Fibroblast of pulmonary artery (primary cell): ENCODE measurements at places on chromosomes 1 and 21.
A peak's percentile ranks its signal among the peaks of the same experiment; 100 is the strongest.

DNA sequence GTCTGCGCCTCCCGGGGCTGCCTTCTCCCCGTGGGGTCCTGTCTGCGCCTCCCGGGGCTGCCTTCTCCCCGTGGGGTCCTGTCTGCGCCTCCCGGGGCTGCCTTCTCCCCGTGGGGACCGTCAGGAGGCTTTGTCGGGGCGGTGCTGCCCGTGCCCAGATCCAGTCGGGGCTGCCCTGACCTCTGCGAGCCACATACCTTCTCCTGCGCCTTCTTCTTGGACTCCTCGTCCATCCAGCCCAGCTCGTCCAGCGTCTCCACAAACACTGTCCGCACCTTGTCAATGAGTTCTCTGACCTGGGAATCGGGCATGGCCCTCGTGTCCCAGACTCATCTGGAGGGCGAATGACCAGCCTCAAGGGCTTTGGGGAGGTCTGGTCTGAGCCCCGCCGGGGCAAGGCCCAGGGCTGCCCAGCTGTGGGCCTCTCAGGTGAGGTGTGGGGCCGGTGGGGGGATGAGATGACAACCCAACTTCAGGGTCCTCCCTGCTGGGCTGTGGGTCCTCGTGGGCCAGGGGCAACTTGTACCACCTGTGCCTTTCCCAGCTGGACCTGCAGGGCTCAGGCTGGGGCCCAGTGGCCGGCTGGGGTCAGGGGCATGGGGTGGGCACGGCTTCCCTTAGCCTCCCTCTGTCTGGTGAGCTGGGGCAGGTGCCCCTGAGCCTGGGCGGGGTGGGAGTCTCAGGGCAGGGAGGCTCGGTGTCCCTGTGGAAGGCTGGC lies 9.4 kb downstream of the PRXL2B start:
- DNase-seq = no peak

GRCh38 chr1:78540048-78540447 lies 49.3 kb downstream of the PTGFR start:
- no peak for DNase-seq

GRCh38 chr1:222547944-222548671 lies at the start of gene HHIPL2:
HHIPL2 (minus strand) TSS chr1:222548104; CDS start chr1:222548044, 60 bp downstream.
- no peak for DNase-seq

- DNase-seq = no peak
These were observed 39.5 kb downstream of the TMEM51 start for GRCh38 chr1:15192916-15193550.

DNA sequence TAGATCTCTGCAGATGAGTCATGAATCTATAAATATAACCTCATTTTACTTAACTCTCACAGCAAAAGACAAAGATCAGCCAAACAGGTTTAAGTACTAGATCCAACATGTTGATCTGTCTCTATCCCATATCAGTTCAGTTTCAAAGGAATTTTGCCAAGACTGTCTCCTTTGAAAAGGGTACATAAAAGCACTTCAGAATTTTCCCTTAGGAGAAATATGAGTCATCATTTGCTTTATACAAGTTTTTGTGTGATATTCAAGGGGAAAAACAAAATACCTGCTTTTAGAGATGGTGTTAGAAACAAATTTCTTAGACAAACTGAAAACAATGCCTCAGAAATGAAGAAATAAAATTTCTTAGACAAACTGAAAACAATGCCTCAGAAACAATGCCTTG lies 73.5 kb upstream of the LRRC7 start:
- DNase-seq = no peak

GRCh38 chr1:224458296-224458695 lies 23.7 kb upstream of the WDR26 start:
- no peak for DNase-seq

DNA sequence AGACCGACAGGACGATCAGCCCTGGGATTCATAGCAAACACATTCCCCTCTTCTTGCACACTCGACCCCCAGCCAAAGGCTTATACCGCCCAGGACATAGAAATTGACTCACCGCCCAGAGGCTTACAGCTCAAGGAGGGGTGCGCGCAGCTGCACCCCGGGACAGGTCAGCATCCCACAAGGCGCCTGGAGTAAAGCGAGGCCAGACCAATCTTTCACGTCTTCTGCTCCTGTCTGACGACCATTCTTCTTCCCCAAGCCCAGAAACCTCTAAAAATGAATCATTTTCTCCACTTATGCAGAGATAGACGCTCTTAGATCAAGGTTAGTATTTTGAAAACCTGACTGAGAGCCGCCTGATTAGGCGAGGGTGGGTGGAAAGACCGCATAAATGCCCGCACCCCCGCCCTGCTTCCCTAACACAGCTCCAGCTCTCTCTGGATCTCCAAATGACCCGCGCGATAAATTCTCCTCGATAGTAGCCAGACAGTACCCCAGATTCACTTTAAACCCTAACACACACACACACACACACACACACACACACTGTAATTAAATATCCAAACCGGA lies 1.9 kb upstream of the LHX8 start:
- DNase-seq = no peak

- DNase-seq = no peak
These were observed at the start of gene PLA2G2D for GRCh38 chr1:20119347-20119746. PLA2G2D (minus strand) TSS chr1:20119536; CDS start chr1:20119498, 38 bp downstream.

GRCh38 chr1:78051005-78051404 lies 5.2 kb downstream of the GIPC2 start:
- no peak for DNase-seq

GRCh38 chr1:46204406-46204742 lies 1.2 kb downstream of the LURAP1 start:
- no peak for DNase-seq

DNA sequence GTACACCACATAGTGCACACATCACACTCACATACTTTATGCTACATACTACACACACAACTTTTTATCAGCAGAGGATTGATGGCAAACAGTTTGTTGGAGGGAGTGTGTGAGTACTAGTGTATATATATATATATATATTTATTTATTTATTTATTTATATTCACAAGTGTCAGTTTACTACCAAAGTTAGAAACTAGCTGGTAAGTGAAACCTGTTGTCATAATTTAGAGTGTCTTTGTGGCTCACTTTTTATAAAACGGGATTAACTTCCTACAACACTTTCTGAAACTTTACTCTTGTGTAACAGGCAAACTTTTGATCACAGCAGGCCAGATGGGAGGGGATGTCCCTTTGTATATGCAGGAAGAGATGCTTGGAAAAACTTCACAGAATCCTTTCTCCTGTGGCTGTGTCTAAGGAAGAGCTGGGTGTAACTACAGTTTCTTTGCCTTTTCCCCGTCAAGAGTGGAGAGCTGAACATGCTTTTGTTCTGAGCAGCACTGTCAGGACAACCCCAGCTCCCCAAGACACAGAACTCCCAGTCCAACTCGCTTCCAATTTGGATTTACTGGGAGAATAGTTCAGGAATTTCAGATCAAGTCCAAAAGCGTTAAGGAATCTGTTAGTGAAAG lies 1.9 kb upstream of the SAMD13 start:
- peak; percentile 35 for DNase-seq

GRCh38 chr21:29343519-29343918 lies 44.8 kb downstream of the BACH1 start:
- peak; percentile 67 for DNase-seq

DNA sequence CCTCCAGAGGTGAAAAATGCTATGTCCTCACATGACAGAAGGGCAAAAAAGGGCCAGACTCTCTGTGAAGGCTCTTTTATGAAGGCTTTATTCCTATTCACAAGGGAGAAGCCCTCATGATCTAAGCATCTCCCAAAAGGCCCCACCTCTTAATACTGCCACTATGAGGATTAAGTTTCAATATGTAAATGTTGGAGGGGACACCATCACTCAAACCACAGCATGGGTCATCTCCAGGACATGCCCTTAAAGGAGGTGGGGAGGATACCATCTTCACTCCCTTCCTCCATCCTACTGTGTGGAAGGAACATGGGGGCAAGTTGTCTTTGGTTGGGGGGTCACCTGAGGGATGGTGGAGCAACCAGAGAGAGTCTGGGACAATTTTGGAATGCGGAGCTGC lies 170.1 kb downstream of the TRIM33 start:
- DNase-seq = no peak

- DNase-seq = peak; percentile 91
These were observed 78.4 kb upstream of the GPR88 start for GRCh38 chr1:100459358-100460114.

DNA sequence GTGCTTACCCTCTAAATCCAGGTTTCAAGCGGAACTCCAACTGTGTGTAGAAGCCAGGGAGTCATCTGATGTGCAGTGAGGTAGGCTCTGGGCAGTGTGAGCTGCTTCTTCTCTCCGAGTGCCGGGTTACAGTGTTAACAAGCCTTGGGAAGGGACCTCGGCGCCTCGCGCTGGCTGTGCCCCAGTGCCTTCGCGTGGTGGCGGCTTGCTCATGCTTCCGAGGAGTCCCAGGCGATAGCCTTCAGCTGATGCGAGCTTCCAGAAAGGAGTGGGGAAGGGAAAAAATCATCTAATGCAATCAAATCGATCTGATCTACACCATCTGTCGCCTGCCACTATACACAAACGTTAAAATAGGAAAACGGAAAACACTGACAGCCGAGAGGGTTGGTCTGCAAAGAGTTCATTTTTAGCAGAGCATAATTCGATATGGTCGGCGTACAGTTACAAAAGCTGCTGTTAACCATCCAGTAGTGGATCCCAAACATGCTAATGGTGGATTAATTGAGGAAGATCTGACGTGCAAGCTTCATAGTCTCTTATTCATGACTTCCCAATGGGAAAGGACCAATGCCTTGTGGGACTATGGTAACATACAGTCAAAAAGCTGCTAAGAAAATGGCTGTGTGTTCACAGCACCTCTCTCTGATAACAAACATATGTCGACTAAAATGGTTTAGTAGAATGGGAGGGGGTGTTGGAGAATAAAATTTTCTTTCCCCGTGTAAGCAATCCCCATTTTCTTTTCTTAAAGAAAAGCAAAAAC lies 128.7 kb upstream of the DPYD start:
- DNase-seq = no peak

- no peak for DNase-seq
These were observed 464.2 kb downstream of the PTPRU start for GRCh38 chr1:29700491-29700890.

DNA sequence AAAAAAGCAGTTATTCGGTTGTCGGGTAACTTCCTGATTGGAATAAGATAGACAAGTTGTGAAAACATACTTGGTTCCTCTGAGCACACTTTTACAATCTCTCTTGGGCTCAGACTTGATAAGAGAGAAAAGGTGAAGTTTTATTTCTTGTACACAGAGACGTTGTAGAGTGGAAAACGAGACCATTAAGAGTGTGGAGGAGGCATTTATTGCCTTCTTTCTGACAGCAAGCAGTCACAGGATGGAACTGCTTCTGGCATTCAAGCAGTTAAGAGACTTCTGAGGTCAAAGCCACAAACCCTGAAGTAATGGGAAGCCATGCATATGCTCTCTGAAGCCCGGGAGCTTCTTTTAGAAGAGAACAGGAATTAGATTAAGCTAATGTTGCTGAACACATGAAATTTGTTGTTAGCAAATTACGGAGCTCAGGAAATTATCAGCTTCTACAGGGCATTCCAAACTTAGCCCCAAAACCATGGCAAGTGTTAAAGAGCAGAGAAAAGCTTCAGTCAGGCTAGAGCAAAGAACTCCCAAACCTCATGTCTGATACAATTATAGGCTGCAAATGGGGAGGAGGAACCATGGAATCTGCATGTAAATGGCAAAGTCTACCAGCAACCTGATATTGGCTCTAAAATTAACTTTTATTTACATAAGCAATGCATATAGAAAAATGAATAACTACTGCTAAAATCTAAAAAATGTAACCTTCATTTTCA lies 26.0 kb downstream of the S1PR1 start:
- DNase-seq = no peak

GRCh38 chr1:40450495-40451237 lies 390 bp downstream of the ZFP69B start:
- peak; percentile 72 for DNase-seq

- DNase-seq = peak; percentile 43
These were observed 508 bp downstream of the RAVER2 start for GRCh38 chr1:64745181-64745985.

DNA sequence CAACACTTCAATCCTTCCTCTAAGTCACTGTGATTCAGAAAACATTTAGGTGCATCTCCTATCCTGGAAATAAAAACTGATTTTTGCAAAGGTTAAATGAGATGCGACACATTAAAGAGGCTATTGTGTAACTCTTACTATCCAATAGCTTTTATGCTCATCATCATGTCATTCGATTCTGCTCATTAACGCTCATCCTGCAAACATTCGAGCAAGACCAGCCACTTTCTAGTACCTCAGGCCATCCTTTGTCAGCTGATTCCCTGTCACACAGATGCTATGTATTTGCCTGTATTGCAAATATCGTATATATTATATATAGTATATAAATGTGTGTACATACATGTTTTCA lies 131.6 kb downstream of the TLR5 start:
- no peak for DNase-seq

DNA sequence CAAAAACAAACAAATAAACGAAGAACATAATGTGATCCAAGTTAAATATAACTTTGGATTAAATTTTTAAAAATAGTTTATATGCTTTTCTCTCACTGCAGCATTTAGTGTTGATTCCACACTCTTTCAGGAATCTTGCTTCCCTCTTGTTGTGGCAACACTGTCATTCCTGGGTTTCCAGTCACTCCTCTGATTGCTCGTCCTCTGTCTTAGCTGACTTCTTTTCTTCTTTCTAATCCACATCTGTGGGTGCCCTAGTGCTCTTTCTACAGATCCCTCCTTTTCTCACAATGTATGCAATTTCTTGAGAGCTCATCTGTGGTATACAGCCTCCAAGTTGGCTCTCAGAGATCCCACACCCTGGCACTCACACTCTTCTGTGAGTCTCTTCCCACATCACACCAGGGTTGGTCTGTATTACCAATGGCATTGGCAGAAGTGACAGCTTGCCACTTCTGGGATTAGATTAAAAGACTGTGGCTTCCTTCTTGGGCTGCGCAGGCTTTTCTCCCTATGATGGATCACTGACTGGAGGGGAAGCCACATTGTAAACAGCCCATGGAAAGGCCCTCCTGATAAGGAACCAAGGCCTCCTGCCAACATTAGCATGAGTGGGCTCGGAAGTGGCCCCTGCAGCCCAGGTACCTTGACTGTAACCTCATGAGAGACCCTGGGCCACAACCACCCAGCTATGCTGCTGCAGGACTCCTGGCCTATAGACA lies 11.5 kb upstream of the MYOC start:
- no peak for DNase-seq

DNA sequence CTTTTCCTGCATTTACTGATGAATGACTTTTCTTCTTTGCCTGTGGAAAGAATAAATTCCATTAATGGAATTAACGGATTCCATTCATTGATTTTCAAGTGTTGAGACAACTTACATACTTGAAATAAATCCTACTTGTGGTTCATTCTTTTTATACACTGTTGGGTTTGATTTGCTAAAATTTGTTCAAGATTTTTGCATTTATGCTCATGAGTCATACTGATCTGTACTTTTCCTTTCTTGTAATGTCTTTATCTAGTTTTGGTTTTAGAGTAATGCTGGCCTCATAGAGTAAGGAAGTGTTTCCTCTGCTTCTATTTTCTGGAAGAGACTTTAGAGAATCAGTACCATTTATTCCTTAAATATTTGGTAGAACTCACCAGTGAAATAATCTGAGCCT lies 14.4 kb downstream of the UROD start:
- DNase-seq = no peak

- DNase-seq = no peak
These were observed 979 bp downstream of the PIGM start for GRCh38 chr1:160030657-160031364.
